ENCODE measurements at places on chromosomes 4 and X.

- DNase-seq, result no peak
Observed at GRCh38 chrX:34437586-34437985, 219.5 kb downstream of the TMEM47 start.

DNA sequence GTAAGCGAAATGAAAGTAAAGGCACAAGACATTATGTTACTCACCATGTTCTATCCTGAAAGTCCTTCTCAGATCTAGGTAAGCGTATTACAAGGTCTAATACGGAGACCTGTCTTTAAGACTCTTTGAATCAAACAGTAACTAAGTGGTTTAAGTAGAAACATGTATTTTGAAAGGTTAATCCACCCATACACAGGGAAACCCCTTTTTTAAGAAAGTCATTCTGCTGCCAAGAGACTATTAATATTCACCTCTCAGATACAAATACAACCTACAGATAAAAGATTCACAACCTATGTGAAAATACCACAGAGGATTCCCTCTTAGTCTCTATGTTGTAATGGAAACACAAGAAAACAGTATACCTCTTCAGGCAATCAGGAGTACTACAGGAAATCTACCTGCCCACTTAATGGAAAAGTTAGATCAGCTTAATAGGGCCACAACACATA, 63.2 kb upstream of the TNIP3 start:
- no peak for DNase-seq

DNA sequence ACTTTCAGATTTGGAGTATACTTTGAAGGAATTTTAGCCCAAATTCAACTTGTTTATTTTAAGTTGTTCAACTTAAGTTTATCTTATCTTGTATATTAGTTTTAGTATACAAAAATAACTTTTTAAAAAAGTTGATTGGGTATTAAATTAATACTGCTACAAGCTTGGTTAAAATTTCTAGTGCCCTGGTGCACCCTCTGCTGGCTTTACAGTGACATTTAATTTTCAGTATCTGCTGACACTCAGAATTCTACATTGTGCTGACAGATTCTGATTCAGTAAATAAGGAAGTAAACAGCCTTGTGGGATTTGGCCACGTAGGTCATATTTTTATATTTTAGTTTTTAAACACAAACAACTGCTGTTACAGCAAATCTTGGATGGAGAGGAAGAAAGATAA, 2.9 kb downstream of the EDA start:
- DNase-seq, result no peak

DNA sequence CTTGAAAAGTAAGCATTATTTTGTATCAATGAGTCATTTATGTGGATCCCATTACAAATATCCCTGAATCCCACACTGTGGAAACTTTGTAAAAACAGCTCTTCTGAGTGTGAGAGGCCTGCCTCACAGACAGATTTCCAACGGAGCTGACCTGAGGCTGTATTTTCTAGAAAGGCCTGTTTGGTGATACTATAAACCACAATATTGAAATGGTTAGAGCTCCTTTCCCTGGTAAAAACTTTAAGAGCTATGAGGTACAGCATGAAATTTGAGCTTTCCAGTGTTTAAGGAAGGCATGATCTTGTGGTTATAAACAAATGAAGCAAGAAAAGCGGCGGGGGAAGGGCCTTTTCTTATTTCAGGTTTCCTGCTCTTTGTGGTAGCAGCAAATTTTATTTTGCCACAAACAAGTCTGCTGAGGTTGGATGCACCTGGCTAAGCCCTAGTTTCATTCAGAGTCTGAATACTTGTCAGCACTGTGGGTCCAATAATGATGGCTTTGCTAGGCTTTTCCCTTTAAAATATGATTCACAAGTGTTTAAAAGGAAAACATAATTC, 86.8 kb upstream of the ETNPPL start:
- DNase-seq, result peak; percentile 6

DNA sequence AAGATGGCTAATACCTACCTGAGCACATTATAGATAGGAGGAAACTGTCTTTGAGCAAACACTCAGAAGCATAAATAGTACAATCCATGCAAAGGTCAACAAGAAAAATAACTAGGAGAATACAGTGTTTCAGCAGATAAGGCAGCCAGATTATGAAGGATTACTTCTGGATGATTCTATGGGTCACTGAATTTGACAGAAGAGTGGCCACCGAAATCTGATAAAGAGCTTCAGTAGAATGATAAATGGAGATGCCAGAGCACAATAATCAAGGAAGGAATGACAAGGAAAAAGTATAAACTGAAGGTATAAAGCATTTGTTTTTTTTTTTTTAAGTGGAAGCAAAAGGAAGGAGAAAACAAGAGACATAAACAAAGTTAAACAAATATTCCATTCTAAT, 58.7 kb downstream of the ELF2 start:
- DNase-seq, result no peak

- no peak for DNase-seq
Observed at GRCh38 chr4:175953960-175954521, 111.6 kb upstream of the WDR17 start.

- DNase-seq, result no peak
Observed at GRCh38 chr4:141028024-141028529, 105.2 kb downstream of the RNF150 start.

GRCh38 chrX:70769659-70770227, 138.8 kb downstream of the TEX11 start:
- DNase-seq, result no peak

- DNase-seq, result no peak
Observed at GRCh38 chrX:151384807-151385206, 12.2 kb upstream of the VMA21 start.

DNA sequence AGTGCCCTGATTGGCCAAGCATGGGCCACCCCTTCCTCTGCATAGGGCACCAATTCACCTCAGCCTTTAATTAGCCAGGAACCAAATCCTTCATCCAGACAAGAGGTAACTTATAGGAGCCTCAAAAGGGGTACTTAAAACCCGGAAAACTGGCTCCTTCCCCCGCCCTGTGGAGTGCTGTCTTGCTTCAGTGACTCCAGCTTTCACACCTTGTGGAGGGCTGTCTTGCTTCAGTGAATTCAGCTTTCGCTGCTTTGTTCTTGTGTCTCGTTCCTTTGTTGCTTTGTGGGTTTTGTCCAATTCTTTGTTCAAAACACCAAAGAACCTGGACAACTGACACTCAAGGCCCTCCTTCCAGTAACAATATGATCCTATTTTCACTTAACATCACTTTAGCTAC, 82.2 kb upstream of the FRG1 start:
- DNase-seq, result no peak

GRCh38 chrX:107123750-107124149, 5.1 kb upstream of the RBM41 start:
- DNase-seq, result no peak

DNA sequence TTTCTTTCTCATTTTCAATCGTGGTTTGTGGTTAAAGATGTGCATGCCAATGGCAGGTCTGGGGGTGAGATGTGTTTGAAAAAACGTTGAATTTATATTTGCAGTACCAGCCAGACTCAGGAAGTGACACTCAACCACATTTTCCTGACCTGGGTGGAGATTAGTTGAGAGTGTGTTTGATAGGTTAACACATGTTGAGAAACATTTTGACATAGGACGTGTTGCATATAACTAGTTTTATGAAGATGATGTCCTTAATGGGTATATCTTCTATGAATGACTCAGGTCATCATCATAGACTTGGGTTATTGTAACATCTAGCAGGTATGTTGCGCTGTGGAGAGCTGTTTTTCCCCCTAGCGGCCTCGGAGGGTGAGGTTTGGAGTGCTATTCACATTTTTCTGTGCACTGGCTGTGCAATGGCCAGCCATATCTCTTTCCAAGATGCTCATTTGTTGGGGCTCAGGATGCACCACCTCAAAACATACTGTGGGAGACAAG, 21.7 kb upstream of the CD38 start:
- peak; percentile 57 for DNase-seq

DNA sequence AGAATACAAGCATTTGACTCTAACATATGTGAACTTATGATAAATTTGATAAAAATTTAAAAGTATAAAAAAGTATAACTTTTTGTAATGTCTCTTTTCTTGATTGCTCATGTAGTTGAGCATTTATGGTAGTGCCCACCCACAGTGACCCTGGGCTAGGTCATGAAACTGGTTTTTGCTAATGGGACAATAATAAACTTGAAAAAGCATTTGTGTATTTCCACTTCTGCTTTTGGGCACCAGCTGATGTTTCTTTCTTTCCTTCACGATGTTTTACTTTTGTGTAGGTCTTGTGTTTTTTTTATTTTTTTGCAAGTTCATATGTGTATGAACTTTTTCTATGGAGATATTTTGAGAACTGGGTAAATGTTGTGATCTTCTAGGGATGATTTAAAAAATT, 313.1 kb downstream of the CBLL2 start:
- DNase-seq, result no peak

GRCh38 chr4:171985129-171985528, 171.9 kb downstream of the GALNTL6 start:
- no peak for DNase-seq

DNA sequence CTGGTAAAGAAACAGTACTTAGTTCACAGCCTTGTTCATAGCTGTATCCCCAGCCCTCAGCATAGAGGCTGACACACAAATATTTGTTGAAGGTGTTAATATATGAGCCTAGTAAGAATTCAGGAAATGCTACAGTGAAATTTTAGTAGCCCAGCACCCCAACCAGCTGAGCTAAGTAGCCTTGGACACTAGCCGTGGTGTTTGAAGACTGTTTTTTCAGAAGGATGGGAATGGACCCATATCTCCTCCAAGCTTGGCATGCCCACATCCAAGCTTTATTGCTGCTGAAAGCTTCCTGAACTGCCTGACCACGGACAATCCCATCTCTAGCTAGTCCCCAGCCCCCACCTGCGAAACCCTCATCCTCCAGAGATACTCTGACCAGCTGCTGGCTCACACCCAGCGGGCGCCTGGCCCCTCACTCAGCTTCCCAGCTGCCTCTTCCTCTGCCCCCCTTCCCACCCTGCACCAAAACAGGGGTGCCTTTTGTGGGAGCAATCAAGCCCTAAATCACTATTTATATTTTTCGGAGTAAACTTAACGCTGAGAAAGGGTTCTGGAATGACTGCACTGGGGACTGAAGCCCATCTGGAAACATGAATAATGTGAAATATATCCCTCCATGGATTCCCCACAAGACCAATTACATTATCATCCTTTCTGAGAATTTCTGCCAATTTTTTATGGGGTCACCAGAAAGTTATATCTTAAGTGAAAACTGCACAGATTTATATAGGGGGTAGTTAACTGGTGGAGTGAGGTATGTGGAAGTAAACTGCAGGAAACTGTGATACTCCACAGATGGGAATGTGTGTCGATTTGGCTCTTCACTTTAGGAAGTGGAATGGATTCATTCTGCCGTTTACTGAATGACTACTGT, 41.1 kb upstream of the CBR4 start:
- no peak for DNase-seq

- DNase-seq, result no peak
Observed at GRCh38 chrX:103918571-103919269, 43.7 kb upstream of the TMSB15B start.

DNA sequence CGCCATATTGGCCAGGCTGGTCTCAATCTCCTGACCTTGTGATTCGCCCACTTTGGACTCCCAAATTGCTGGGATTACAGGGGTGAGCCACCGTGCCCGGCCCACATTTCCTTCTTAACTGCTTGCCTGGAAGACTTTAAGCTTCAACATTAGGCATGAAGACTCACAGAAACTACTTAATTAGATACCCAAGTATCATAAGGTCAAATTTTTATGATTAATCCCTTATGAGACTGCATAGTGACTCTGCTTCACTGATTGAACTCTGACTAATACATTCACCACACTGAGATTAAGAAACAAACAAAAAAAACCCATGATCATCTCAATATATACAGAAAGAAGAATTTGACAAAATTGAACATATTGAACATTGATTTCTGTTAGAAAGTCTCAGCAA, 87.4 kb upstream of the KCTD8 start:
- DNase-seq, result no peak

- no peak for DNase-seq
Observed at GRCh38 chr4:7001271-7001670, 41.9 kb upstream of the TADA2B start.

- DNase-seq, result peak; percentile 44
Observed at GRCh38 chrX:67780694-67781109, 236.9 kb downstream of the AR start.

DNA sequence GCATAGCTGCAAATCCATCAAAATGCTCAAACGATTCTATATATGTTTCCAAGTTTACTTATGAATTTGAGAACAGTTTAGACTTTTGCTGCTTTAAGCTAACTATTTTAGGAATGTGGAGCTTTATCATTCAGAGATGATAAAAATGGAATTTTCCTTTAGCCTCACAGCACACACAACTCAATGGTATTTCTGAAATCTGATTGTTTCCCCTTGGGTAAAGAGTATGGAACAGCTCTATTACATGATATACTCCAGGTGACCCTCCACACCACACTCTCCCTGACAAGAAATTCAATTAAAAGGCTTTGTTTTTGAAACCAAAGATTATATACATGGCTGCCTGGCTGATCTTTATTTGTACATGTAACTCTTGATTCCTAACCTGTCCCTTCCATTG, 120.0 kb downstream of the LUZP4 start:
- no peak for DNase-seq

GRCh38 chr4:96352051-96352517, 512.2 kb downstream of the PDHA2 start:
- no peak for DNase-seq

- no peak for DNase-seq
Observed at GRCh38 chr4:144480068-144480467, 165.9 kb upstream of the HHIP start.

DNA sequence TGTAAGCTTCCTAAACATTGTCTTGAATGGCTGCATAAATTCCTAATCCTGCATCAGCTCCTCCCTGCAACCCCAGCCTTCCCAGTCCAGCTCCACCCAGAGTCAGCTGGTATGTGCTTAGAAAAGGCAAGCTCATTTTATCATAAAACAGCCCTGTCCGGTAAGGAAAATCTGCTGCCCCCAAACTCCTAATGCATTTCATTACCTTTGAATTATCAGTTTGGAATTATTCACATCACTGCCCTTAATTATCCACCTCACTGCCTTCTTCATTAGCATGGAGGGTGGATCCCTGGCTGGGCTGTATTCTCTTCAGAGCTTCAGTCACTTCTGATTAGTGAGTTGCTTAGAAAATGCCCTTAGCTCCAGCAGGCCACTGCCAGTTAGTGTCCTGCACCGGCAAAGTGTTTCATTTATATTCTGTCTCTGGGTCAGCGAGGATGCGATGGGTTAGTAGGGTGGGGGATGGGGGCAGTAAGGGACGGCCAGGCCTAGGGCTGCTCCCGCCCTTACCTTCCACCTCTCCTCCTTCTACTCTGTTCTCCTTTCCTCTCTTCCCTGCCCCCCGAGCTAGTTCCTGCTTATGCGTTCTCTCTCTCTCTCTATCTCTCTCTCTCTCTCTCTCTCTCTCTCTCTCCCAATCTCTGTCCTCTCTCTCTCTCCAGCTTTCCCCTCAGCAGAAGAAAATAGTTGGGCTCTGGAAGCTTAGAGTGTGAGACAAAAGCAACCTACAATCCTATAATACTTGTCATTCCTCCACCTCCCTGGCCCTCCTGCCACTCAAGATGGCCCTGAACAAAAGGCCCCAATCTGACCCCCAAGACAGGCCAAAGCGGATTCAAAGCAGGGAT, 174.8 kb upstream of the KLF3 start:
- no peak for DNase-seq

All from epithelial cell of prostate (primary cell).